Effector CD4-positive, alpha-beta T cell (primary cell): ENCODE measurements at places on chromosomes 7 and 10.

DNA sequence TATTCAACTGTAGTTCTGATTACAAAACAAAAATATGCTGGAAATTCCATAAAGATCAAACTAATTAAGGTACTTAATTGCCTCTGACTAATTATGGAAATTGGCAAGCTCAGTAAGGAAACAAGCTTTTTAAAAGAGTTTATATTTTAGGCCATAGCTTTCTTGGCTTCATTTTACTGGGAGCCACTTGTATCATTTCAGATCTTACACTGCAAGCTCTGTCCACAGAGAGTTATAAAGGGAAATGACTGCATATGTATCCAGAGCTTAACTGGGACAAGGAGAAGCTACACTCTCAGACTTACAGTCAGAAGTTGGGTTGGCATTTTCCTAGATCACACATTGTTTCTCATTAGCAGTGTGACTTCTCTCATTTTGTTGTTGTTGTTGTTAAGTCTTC, 92.4 kb downstream of the LRRN3 start:
- no peak for DNase-seq

- DNase-seq = peak; percentile 70
These were observed 9.3 kb upstream of the TSPAN14 start for GRCh38 chr10:80444646-80445319.

DNA sequence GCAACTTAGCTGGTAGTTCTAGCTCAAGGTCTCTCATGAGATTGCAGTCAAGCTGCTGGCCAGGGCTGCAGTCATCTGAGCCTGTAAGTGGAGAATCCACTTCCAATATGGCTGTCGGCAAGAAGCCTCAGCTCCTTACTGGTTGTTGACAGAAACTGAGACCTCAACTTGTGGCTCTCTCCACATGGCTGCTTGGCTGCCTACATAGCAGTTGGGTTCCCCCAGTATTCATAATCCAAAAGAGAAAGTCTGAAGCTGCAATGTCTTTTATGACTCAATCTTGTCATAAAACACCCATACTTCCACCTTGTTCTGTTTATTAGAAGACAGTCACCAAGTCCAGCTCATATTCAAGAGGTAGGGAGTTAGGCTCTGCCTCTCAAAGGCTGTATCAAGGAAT, 334.9 kb upstream of the KMT2E start:
- no peak for DNase-seq

- DNase-seq = no peak
These were observed 19.7 kb downstream of the TRUB1 start for GRCh38 chr10:114957673-114958072.

DNA sequence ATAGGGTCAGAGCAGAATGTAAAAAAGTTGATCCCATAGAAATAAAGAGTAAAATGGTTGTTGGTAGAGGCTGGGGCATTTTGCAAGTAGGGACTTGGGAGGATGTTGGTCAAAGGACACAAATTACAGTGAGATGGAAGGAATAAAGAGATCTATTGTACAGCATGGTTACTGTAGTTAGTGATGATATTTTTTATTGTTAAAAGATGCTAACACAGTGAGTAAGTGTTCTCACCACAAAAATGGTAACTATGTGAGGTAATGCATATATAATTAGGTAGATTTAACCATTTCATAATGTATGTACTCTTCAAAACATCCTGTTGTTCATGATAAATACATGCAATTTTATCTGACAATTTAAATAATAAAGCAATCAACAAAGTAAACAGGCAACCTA, 280.7 kb upstream of the MAGI2 start:
- no peak for DNase-seq

- no peak for DNase-seq
These were observed 345.6 kb downstream of the PARD3 start for GRCh38 chr10:34469446-34469845.

DNA sequence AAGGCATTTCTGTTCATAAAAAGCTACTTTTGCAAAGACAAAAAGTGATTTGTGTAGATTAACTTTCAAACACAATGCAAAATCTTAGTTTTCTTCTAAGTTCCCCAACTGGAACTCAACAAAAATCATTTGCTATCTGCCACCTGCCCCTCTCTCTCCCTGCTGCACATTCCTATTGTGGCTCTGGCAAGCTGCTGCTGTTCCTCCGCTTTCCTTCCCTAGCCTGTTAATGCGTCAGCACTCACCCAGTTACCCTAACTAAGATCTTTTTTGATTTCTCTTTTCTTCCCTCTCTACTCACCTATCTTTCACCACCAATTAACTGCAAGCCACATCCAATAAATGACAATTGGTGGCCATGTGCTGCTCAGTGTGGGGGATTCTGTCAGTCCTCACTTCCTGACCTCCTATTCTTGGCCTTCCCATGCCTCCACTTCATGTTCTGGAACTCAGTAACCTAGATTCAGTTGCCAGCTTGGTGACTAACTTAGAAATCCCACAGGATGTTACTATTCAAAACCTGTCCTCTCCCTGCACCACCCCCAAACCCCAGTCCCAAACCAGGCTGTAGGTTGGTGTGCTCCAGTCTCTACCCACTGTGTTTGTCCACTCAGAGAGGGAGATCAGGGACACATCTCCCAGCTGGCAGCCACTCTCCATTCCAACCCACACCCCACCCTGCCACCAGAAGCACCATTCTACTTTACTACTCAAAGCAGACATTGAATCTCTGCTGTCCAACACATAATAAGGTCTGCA, 140.2 kb upstream of the CTTNBP2 start:
- no peak for DNase-seq

DNA sequence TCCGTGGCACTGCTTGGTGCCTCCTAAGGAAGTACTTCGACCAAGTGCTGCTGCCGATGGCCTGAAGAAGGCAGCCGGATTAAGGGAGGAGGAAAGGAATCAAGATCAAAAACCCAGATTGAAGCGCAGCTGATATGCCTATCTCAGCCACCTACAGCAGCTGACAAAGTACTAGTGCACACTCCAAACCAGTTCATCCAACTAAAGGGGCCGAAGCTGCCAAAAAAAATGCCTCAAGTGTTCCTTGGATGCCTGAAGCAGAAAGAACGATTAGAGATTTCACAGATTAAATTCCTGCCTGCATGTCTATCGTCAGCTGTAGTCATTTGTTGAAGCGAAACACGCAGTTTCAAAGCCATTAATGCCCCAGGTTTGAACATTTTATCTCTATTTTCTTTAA, 65.7 kb downstream of the TNRC18 start:
- DNase-seq = no peak

- no peak for DNase-seq
These were observed 89.0 kb downstream of the ST8SIA6 start for GRCh38 chr10:17365402-17365801.
